ENCODE measurements at places on chromosomes 3 and 15.

GRCh38 chr3:57110798-57111197 lies 50.3 kb downstream of the SPATA12 start:
- DNase-seq: no peak

DNA sequence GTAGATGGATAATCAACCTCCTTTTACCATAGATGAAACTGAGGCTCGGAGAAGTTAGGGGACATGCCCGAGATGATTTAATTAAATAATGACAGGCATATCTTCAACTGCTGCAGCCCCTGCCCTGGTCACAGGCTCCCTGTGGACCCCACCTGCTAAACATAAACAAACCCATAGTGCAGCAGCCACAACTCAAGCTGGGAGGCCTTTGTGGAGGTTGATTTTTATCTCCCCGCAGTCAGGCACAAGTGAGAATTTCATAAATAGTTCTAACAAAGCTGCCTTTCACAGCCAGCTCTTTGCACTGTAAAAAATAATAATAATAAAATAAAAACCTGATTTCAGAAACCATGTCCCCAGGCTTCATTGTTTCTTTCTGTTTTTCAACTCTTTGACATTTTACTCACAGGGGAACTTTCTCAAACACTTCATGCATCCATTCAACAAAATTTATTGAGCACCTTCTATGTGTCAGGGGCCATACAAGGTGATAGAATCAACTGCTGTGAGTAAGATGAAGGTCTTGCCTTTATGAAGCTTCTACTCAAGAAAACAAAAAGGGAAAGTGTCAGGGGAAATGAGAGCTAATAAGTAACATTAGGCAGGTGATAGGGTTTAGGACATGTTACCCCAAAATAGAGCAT lies 393.6 kb upstream of the PROK2 start:
- DNase-seq: peak; percentile 29

- no peak for DNase-seq
These were observed 58.8 kb upstream of the ARL6 start for GRCh38 chr3:97705764-97706163.

GRCh38 chr3:20861454-20861853 lies 675.4 kb upstream of the SGO1 start:
- no peak for DNase-seq

GRCh38 chr3:117286488-117286887 lies 576.9 kb downstream of the TUSC7 start:
- no peak for DNase-seq

DNA sequence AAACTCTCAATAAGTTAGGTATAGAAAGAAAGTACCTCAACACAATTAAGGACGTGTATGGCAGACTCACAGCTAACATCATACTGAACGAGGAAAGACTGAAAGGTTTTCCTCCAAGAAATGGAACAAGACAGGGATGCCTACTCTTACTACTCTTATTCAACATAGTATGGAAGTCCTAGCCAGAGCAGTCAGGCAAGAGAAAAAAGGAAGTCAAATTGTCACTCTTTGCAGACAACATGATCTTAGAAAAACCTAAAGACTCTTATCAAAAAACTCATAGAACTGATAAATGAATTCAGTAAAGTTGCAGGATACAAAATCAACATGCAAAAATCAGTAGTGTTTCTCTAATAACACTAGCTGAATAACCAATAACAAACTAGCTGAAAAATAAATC lies 96.0 kb downstream of the C3orf70 start:
- peak; percentile 24 for DNase-seq

DNA sequence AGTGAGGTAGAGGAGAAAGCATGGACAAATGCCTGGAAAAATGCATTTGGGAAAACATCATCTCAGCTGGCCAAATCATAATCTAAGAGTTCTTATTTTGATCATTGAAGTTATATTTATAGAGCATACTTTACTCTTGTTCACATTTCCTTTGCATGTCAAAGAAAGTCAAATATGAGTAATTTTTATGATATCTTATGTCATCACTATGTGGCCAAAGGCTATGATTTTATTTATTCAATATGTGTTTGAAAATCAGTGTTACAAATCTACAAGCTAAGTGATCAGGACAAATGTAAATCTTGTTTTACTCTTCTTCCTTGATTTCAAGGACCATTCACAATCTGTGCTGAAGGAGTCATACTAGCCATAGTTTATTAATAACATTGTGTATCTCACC lies 237.2 kb upstream of the DPH6 start:
- no peak for DNase-seq

GRCh38 chr3:138068579-138069174 lies 46.7 kb downstream of the DZIP1L start:
- peak; percentile 85 for DNase-seq

DNA sequence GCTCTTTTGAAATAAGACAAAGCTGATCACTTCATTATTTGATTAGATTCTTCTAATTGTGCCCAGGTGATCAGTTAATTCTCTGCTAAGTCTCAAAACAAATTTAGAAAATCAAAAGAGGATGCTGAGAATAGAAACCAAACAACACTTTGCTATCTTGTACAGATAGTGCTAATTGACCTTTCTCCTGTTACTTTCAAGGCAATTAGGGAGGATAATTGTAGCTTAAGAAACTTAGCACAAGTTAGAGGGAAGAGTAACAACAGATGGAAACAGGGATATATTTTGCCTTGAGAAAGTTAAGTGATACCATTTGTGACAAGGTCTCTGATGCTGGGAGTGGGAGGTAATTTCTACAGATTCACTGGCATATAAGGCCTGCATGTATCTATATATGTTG lies 344.8 kb upstream of the GRM7 start:
- DNase-seq: no peak

- peak; percentile 12 for DNase-seq
These were observed 40.9 kb downstream of the STRIT1 start for GRCh38 chr3:155252535-155252934.

DNA sequence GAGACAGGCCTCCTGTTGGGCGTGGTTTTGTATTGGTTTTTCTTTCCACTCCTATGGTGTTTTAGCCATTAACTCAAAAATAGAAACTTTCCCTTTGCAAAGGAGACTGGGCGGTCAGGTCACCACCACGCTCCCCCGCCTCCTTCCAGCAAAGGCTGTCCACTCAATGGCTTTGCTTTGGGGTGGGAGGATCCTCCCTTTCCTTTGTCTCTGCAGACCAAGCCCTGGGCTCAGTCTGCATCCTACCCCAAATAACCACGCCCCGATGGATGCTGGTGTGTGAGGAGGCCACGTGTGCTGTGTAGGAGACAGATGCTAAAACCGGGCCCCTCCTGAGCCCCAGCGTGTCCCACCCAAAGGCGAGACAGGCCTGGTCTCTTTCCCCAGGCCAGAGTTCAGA lies 68.5 kb downstream of the GRIP2 start:
- DNase-seq: no peak

DNA sequence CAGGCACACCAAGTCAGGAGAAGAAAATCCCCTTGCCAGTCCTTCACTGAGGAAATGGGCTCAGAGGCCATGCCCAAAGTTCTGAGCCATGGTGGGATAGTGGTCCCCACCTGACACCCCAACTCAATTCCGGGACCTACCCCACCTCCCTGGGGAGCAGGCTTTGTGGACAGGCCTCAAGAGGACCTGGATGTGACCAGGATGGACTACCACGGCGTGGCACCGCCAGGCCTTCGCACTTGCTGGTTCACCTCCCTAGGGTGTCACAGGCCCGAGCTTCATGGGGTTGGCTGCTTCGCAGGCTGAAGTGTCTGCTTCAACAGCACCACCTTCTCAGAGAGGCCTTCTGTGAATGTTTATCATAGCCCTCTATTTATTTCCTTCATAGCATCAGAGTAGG lies 31.7 kb downstream of the POC1A start:
- DNase-seq: no peak

DNA sequence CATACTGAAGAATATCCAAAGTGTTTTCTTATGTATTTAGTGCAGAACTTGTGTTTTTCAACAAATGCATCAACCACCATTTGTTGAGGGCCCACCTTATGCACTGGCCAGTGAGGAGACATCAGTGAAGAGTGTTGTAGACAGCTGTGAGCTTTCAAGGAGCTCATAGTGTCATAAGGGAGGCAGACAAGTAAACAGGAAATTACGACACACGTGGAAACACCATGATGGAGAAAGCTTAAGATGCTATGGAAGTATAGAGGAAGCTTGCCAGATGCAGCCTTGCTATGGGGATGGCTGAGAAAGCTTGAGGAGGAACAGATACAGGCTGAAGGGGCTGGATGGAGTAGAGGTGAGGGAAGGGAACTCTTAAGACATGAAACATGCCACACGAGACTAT lies 50.8 kb upstream of the PSMD6 start:
- no peak for DNase-seq
